ENCODE measurements at places on chromosomes 5 and 9. TPM values are rescaled to one million over a fixed set of nuclear protein-coding genes. Genes with fewer than 3 reads are reported as not detected.

GRCh38 chr5:149767281-149767550 is 37.1 kb downstream of the PPARGC1B start:
- DNase-seq = no peak
- no peaks in the 10 kb centered on the region for H3K27me3 ChIP-seq
- H3K36me3 ChIP-seq = peaks cover 19% of the 10 kb centered on the region
- no peak overlapping the region for H3K4me3 ChIP-seq
- H3K4me1 ChIP-seq = no peaks in the 10 kb centered on the region
- H3K27ac ChIP-seq = no peak overlapping the region

DNA sequence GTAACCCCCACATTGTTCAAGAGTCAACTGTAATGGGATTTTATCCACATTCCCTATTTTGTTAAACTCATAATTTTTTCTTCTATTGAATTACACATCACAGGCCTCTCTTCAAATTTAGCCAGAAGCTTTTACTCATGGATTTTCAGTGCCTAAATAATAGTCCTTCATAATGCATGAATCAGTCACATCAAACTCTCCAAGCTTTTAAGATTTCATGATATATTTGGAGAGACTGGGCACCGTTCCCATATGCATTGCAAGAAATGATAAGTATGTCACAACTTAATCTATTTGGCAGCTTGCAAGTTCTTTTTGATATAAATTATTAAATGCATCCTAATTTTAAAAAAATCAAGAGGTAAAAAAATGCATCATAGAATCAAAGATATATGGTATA is 465.9 kb downstream of the DMAC1 start:
- H3K27ac ChIP-seq = no peak overlapping the region
- no peaks in the 10 kb centered on the region for H3K27me3 ChIP-seq
- no peak for DNase-seq
- H3K4me3 ChIP-seq = no peak overlapping the region

DNA sequence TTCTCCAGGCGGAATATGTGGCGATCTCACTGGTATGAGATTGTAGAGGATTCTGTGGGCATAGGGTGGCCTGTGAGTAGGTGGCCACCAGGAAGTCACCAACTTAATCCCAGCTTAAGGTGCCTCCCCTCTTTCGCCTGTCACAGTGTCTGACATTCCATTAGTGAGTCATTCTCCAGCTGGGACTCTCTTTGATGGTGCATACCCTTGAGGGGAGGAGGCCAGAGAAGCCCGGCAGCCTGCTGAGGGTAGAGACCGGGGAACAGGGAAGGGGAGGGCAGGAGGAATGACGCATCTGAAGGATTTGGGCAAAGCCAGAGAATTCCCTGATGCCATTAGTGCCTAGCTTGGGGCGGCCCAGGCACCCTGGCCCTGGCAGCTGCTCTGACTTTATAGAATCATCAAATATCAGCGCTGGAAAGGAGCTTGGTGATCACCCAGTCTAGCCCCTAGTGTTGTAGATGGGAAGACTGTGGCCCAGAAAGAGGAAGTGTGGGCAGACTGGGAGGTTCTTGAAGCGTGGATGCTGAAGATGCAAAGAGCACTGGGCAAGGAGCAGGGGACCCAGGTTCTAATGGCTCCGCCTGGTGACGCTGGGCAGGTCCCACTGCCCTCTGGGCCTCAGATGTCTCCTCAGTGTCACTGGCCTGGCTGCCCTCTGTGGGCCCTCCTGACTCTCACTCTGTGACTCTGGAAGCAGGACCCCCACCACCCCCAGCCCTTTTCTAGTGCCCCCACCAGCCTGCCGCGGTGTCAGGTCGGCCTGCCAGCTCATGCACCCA is 41.4 kb downstream of the DAB2IP start:
- no peaks in the 10 kb centered on the region for H3K36me3 ChIP-seq
- H3K27me3 ChIP-seq = no peaks in the 10 kb centered on the region
- H3K27ac ChIP-seq = no peak overlapping the region
- peaks cover 5% of the 10 kb centered on the region for H3K4me1 ChIP-seq
- peak; percentile 60 for DNase-seq

GRCh38 chr5:21581508-21581907 is 1271.6 kb downstream of the CDH12 start:
- DNase-seq = no peak
- no peak overlapping the region for H3K4me3 ChIP-seq
- no peaks in the 10 kb centered on the region for H3K36me3 ChIP-seq
- H3K27ac ChIP-seq = no peak overlapping the region

- no peak overlapping the region for H3K4me3 ChIP-seq
- no peak for DNase-seq
- peaks cover 13% of the 10 kb centered on the region for H3K4me1 ChIP-seq
- no peak overlapping the region for H3K27ac ChIP-seq
These were observed 312.9 kb upstream of the RGMB start for GRCh38 chr5:98460536-98460935.

GRCh38 chr9:119339056-119339455 is 30.2 kb downstream of the BRINP1 start:
- no peaks in the 10 kb centered on the region for H3K27me3 ChIP-seq
- H3K27ac ChIP-seq = no peak overlapping the region
- H3K4me1 ChIP-seq = no peaks in the 10 kb centered on the region
- H3K4me3 ChIP-seq = no peak overlapping the region
- no peak for DNase-seq
- no peaks in the 10 kb centered on the region for H3K36me3 ChIP-seq

PAXX gene
- 62.6 TPM for total RNA-seq

DNA sequence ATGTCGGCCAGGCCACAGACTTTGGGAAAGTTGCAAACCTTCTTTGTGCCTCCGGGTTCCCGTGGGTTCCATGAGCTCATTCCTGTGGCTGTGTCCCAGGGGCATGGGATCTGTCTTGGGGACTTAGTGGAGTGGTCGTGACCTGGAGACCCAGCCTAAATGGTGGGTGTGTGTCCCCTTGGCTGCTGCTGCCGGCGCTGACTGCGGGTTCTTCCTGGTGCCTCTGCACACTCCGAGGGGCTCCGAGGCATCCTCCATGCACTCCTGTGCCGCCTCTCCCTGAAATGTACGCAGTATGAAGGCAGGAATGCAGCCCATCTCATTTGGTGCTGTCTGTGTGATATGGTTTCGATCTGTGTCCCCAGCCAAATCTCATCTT is 21.0 kb upstream of the SLC2A6 start:
- DNase-seq = no peak
- H3K27me3 ChIP-seq = no peaks in the 10 kb centered on the region
- no peaks in the 10 kb centered on the region for H3K4me1 ChIP-seq

DNA sequence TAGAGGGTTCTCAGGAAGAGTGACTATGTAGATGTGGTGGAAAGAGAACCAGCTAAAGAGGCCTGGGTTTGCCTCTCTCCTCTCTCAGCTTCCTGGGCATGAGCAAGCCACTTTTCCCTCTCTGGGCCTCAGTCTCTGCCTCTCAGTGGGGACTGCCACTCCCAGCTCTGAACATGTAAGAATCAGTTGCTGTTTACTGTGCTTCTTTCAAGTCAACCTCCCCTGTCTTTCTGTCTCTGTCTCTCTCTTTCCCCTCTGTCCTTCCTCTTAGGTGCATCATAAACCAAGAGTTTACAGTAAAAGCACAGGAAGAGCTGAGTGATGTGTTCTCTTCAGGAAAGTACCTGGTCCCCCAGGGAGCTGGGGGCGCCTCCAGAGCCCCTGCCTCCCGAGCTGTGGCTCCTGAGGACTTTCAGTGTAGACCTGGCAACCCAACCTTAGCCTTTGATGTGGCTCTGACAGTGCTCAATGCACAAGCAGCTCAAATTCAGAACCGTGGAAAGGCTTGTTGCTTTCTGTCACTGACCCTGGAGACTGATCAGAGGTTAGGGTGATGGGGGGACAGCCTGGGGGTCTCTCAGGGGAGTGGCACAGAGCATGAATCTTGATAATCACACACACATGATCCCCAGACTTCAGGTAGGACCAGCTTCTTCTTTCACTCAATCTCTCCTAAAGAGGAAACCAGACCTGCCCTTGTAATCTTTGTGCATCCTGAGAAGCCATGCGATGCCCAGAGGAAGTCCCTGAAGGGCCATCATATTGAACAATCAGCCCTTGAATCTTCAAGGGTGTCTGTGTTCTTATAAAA is 59.4 kb upstream of the TNFSF8 start:
- no peak overlapping the region for H3K27ac ChIP-seq
- no peak overlapping the region for H3K4me3 ChIP-seq
- no peaks in the 10 kb centered on the region for H3K36me3 ChIP-seq
- H3K4me1 ChIP-seq = no peaks in the 10 kb centered on the region
- H3K27me3 ChIP-seq = no peaks in the 10 kb centered on the region
